Uterus (tissue), 4 donors: ENCODE measurements at places on chromosomes 13 and 19. TPM values are rescaled to one million over a fixed set of nuclear protein-coding genes. Genes with fewer than 3 reads are reported as not detected.

DNA sequence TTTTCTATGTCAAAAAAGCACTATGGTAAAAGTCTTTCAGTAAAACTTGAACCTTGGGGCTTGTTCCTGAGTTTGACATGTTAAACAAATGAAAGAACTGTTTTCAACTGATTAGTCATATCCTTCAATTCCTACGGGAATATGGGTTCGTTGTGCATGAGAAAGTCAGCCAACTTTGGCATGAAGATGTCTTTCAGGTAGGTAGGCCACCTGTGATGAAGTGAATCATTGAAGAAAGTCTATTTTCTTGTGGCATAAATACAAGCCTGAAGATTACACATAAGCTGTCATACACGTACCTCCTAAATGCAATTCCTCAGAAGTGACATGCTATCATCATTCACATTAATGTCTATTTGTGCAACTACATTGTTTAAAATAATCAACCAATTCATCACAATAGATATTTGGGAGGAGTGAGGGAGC lies 513.0 kb downstream of the IRS2 start:
- DNase-seq = no peak

DNA sequence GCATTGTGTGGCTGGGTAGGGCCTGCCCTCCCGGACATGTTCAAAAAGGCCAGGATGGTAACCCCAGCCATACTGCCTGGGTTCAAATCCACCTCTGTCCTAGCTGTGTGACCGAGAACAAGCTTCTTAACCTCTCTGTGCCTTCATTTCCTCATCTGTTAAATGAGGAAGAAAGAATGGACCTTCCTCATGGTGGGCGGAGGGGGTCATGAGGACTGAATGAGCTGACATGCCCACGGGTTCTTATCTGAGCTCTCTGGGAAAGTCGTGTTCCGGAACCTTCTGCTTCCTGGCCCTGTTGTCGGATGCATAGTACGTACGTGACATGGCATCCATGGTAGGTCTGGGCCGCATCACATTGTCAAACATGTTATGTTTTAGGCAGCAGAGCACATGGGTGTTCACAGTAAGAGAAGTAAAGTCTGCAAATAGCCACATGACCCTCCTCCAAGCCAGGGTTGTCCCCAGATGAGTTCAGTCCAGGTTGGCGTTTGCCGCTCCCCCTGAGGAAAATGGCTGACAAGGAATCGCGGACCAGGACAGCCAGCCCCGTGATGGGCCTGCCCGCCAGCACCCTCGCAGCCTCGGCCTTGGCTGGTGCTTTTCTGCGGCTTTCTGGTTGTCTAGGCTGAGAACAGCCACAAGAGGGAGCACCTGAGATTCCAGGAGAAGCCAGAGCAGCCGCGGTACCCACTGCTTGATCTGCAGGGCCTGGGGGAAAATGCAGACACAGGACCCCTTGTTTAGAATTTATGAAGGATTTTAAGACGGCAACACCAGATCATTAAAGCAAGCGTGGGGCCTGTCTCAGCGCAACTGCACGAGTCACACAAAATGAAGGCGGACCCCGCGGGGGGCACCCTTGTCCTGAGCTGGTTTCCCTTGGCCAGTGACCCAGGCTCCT lies 2.4 kb upstream of the NTN5 start:
- DNase-seq = peak; percentile 83

- no peak for DNase-seq
These were observed 48.4 kb downstream of the SERP2 start for GRCh38 chr13:44421853-44422525.

DNA sequence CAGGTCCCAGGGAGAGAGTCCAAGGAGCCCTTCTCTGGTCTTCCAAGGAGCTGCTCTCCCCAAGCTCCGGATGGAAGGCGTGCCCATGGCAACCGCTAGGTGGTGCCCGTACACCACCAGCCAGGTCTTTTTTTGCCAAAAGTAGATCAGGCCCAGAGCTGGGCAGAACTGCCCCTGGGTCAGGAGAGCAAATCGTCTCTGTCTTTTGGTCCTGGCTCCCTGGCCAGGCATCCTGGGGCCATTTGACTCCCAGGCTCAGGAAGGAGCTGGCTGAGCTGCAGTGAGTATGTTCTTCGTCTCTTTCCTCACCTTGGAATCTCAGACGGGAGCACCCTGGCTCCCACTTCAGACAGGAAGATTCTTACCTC lies 24.6 kb upstream of the BCL3 start:
- peak; percentile 79 for DNase-seq

PTPRH gene
- total RNA-seq = 3.2 TPM
